Type B pancreatic cell (in vitro differentiated cells): ENCODE measurements at places on chromosomes 12 and 14.

DNA sequence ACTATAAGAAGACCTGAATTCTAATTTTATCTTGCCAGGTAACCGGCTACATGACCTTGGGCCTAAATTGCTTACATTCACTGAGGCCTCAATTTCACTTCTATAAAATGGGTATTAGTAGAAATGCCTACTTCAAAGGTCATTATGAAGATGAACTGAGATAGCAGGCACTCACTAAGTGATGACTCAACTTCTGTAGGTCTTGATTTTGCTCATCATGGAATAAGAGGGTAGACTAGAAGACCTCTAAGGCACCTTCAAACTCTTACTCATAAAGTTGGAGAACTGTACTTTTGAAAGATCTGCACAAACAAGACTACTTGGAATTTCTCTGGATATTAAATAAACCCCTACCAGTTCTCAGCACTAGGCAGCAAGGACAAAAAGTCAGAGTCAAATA lies 39.3 kb upstream of the FRMD6 start:
- no peak for DNase-seq

DNA sequence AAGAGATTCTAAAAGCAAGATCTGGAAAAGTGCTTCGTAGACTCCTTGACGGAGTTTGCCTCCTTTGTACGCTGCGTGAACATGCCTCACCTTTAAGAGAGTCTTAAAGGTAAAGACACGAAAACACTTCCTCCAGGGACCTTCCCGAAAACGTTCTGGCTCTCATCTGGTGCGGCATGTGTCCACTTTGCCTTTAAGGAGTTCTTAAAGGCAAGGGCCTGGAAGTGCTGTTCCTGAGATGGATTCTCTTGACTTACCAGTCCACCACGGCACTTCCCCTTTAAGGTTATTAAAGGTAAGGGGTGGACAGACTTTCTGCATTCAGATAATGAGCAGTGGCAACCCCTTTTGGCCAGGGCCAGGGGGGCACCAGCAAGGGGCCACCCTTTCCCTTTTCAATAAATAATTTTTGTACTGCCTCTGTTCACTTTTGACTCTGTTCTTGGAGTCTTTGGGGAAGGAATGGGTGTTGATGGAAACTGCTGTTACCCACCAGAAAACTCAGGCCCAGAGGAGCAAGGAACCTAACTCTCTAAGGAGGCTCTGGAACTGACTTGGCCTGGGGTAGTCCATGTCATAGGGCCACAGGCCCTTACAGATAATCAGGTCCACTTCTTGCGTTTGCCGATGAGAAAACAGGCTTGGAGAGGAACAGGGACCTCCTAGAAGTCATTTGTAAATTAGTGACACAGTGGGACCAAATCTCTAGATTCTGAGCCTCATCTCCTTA lies 4.4 kb downstream of the REM2 start:
- DNase-seq = no peak

- no peak for DNase-seq
Observed at GRCh38 chr12:121783766-121784165, 9.7 kb downstream of the RHOF start.

DNA sequence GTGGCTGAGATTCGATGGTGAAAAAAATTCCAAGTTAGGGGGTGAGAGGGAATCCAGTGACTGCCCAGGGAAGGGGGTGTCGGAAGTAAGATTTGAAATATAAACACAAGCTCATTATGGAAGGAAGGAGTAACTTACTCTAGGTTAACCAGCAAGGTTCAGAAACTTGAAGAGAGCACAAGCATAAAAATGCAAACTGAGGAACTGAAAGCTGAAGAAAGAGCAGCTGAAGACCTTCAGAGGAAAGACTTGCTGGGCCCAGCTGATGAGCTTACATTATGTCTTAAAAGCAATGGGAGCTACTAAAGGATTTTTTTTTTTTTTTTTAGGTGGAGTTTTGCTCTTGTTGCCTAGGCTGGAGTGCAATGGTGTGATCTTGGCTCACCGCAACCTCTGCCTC lies 189.7 kb upstream of the GRIN2B start:
- no peak for DNase-seq

- DNase-seq = no peak
Observed at GRCh38 chr12:120242275-120242799, 23.2 kb downstream of the PXN start.

- no peak for DNase-seq
Observed at GRCh38 chr14:77421201-77421600, 2.1 kb downstream of the NOXRED1 start.

- no peak for DNase-seq
Observed at GRCh38 chr14:99127651-99128167, 144.3 kb downstream of the BCL11B start.

DNA sequence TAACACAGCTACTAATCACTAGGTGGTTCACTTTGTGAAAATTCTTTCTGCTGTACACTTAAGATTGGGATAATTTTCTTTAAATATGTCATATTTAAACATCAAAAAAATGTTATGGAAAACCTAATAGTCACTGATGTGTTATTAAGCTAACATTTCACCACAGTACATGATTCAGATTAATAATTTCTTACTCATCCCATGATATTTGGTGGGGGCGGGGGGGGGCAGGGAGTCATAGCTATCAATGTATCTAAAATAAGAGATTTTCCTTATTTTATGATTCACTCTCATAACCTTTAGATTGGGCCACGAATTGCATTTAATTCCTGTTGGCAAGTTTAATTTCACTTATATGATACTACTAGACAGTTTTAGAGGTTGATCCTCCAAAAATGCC lies 88.8 kb downstream of the KCNH5 start:
- no peak for DNase-seq

- no peak for DNase-seq
Observed at GRCh38 chr14:105842105-105842504, 315.7 kb downstream of the TMEM121 start.

DNA sequence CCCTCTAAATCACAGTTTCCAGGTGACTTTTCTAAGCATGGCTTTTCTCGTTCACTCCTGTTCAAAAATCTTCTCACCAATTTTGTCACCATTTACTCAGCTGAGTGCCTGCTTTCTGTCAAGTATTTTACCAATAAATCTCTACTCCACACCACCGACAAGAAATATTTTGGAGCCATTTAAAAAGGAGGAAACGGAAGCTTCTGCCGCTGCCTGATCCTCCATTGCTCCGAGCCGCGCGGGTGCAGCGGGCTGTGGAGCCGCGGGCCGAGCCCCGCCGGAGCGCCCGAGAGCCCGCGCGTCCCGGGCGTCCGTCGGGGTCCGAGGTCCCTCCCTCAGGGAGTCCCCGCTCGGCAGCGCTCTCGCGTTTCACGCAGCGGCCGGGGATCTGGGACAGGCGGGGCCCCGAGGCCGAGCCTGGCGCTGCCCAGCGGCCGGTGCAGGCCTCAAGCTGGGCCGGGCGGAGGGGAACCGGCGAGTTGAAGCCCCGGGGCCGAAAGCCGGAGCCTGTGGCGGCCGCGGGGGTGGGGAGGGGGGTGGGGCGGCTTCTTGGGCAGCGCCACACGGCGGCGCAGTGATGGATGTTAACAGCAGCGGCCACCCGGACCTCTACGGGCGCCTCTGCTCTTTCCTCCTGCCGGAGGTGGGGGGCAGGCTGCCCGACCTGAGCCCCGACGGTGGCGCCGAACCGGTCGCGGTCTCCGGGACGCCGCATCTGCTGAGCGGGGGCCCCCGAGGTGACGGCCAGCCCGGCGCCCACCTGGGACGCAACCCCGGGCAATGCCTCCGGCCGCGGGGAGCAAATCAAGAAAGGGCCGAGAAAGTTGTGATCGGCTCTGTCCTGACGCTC lies 1.1 kb upstream of the HEBP1 start:
- DNase-seq = peak; percentile 72

DNA sequence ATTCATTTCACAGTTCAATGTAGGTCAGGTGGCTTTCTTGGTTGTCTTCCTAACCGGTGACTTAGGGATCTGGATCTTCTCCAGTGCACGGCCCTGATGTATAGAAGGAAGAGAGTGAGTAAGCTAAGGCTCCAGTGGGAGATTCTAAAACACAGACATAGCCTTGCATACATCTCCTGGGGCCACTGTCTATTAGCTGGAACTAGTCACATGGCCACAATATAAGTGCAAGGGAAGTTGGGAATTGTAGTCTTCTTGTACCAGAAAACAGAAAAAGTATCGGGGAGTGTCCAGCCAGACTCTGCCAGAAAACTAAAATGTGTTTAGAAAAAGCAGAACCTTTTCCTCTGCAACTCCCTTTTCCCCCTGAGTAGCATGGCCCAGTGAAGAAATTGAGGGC lies 531.6 kb downstream of the VRK1 start:
- DNase-seq = no peak

DNA sequence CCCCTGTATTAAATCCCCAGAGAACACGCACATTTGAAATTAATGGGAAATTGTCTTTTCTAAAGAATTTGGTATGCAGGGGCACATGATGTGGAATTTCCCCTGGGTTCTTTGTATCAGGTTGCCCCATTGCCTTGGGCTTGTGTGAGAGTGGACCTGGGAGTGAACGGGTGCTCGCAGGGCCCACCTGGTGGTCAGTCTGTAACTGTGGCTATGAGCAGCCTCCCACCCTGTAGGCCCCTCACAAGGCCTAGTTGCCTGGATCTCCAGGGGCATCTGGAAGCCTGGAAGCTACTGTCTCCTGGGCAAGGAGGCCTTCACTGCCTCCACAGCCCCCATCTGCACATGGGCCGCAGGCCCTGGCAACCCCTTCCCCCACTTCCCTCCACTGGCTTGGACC lies 96.7 kb downstream of the SLC25A47 start:
- DNase-seq = no peak
